ENCODE measurements at places on chromosomes 1 and 21.

DNA sequence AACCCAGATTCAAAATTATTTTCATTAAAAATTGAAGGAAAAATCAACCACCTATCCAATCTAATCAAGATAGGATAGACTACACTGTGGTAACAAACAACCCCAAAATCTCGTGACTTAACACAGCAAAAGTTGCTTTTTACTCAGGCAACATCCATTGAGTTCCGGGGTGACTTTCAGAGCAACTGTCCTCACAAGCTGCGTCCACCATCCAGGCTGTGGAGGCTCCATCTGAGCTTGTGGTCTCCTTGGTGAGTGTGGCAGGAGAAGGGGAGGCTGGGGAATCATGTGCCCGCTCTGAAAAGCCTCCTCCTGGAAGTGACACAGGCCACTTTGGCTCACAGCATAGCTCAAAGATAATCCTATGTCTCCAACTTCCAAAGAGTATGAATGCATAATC, 52.4 kb downstream of the CD2 start:
- DNase-seq = no peak

DNA sequence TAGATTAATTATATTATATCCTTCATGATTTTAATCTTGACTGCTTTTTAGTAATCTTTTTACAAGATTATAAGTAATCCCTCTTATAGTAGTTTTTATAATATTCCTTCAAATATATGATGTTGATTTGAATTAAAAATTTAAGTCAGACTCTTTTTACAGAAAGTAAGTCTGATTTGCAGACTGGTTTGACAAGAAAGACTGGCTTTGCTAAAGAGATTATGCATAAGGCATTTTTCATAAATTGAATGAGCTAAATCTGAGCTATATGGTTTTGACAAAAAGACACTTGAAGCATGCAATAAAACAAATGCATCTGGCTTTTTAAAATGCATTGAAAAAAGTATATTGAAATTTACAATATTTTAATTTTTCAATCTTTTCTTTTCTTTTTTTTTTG, 26.3 kb upstream of the CAMK1G start:
- no peak for DNase-seq

DNA sequence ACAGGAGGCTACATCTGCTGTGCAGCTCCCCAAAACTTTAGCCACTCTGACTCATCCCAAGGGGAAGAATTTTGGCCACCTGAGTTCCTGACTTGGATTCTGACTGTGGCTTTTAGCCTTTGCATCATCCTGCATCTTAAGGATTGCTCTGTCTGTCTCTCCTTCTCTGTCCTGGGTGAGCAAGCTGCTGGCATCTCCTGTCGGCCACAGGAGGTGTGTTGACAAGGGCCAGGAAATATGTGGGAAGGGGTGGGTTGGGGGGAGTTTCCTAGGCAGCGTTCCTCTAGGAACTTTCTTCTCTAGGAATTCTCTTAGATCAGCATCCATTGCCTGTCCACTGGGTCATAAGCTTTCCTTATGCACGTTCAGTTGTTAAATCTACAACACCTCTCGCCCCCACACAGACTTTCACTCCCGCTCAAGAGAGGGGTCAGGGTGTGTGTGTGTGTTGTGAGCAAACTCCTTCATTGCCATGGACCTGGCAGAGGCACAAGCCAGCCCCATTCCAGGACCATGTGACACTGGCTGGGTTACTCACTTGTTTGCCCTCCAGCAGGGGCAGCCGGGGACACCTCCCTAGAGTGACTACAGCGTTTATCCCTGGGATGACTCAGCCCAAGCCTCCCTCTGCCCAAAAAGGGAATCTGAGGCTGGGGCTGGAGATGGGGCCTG, 145.0 kb upstream of the DUSP10 start:
- DNase-seq = no peak

GRCh38 chr1:46489169-46489637, 433 bp upstream of the DMBX1 start:
- DNase-seq = peak; percentile 53

GRCh38 chr1:9233241-9233941, 1.2 kb upstream of the H6PD start:
- no peak for DNase-seq

DNA sequence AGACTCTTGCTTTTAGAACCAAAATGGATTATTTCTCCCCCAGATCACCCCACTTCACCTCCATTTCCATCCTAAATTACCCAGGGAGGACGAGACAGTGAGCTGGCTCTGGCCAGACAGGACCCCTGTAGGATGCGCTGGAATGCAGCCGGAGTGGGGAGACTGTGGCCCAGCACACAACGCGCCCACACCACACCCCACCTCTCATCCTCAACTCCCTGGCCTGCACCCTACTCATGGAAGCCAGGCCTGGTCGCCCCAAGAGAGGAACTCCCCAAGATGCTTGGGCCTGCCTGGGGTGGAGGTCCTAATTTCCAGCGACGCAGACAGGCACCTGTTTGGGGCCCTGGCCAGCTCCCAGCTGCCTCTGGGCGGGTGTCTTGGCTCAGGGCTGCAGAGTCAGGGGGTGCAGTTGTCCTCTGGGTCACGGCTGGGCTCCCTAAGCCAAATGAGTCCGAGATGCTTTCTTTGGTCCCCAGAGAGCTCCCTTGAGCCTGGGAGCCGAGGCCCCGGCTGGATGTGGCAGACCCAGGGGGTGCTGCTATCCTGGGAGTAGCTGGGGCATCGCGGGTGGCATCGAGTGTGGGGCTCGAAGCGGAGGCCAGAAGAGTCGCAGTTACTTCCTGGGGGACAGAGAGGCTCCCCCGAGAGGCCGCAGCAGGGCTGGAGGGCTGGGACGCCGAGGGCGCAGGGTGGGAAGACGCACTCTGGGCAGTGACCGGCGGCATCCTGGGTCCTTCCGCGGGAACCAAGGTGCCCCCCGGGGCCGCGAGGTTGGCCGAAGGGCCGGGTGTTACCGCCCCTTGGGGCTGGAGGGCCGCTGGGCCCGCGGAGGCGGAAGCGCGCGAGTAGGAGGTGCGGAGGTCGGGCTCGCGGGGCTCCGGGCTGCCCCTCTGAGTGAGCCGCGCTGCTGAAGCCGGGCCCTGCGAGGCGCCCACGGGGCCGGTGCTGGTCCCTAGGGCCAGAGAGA, 10.4 kb downstream of the CLEC20A start:
- no peak for DNase-seq

- DNase-seq = no peak
Measured at GRCh38 chr21:37532868-37533780, 166.6 kb downstream of the DYRK1A start.

GRCh38 chr1:158049853-158050252, 56.4 kb downstream of the KIRREL1 start:
- DNase-seq = no peak

DNA sequence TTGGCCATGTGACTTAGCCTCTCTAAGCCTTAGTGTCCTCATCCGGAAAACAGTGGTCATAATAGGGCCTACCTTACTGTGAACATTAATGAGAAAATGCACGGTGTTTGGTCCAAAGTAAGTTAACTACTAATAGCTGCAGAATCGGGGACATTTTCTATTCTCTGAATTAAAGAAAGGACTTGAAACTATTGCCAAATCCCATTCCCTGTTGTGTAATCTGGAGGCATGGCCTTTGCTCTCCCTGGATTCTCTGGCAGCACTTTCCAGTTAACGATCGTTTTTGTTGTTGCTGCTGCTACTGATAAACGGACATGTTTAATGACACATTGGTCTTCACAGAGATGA, 30.5 kb downstream of the FMO4 start:
- DNase-seq = no peak

DNA sequence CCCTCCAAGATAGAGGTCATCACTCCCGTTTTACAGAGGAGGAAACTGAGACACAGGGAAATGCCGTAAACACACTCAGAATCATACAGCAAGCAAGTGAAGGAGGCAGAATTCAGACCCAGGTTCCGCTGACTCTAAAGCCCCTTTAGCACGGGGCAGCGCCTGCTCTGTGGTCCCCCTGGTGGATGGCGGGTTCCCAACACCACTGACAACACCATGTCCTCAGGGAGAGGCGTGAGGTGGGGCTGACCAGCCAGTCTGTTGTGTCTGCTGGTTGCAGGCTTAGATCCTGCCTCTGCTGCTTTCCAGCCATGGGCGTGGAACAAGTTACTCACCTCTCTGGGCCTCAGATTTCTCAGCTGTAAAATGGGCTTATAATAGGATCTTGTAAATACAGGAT, 617.3 kb downstream of the MATN1 start:
- DNase-seq = no peak

DNA sequence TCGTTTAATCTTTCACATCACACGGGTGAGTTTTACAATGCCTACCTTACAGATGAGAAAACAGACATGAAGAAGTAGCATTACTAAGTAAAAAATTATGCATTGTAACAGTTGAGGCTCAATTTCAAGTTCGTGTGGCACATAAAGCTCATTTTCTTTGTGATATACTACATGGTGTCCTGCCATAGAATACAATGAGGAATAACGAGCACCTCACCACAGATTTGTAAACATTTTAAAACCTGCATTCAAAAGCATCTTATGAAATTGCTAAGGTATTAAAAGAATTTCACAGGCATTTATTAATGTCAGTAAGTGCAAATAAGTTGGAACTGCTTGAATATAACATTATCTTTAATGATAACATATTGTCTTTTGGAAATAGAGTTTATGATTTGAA, 47.8 kb upstream of the DEPDC1 start:
- DNase-seq = no peak

DNA sequence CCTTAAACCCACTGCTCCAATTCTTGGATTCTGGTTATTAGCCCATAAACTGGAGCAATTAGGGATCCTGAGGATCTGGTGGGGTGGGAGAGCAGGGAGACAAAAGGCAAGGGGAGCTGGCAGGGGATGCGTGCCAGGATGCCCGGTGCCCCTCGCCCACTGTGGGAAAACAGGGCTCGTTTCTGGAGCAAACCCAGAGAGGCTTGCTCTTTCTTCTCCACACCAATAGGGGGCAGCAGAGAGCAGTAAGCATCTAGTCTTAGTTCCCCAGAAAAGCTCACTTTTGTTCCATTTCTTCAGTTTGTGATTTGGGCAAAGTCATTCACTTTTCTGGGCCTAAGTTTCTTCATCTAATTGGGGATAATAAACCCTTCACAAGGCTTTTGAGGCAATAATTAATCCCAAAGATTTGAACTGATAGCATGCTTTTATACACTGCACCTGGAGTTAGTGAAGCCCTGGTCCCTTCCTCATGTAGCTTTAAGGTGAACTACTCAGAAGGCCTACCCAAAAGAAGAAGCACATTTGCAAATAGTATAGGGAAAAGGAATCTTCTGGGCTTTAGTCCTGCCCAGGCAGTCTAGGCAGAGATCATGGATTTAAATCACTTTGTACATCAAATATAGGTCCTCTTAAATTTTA, 160.6 kb upstream of the USP24 start:
- no peak for DNase-seq

GRCh38 chr21:42234464-42235241, 15.7 kb downstream of the ABCG1 start:
- peak; percentile 65 for DNase-seq

DNA sequence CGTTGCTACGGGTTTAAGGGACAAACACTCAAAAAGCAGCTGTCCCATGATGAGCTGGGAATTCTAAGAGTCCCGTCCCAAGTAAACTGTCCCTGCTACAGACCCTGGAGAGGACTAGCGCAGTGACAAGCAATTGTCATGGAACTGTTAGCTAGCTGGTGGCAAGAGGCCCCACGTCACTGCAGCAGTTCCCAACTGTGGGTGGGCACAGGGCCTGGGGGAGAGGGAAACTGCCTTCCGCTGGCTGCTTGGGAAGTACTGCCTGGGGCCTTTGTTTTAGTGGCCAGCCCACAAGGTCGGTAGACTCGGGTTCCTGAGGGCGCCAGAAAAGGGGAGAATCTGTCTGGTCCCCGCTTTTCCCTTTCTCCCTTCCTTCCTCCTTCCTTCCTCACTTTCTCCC, 97.4 kb downstream of the LACTBL1 start:
- no peak for DNase-seq

Measured in activated CD4-positive, alpha-beta T cell treated with anti-CD3 and anti-CD28 coated beads, Interleukin-2, amount 50 U/mL, for 4 hours (primary cell).